CD4-positive, alpha-beta T cell treated with Interleukin-6 at 100 ng/mL for 8 hours (primary cell): ENCODE measurements at places on chromosomes 1 and 21.

- DNase-seq = no peak
These were observed 492.0 kb upstream of the VAMP3 start for GRCh38 chr1:7278827-7279765.

- no peak for DNase-seq
These were observed 84.6 kb downstream of the VPS13D start for GRCh38 chr1:12314333-12314903.

DNA sequence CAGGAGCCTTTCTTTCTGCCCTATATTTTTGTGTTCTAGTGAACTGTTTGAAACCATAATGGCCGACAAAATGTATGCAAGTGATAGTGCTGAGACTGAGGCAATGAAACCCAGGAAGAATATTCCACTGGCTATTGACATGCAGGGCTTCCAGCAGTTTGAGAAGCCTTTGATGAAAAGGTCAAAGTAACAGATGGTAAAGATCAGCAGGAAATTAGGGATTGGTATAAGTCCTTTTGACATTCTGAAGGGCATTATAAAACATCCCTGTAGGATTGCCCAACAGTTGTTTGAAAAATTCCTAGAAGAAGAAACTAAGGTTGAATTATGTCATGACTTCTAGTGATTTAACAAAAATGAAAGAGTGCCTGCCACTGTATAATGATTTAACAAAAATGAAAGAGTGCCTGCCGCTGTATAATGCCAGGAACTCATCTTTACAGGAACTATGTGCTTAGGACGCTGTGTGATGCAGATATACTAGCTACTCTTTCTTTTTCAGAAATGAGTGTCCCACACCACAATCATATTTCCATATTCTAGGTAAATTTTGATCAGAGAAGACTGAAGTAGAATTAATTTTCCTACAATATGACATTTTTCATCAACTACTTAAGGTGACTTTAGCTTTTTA, 283.9 kb upstream of the ST6GALNAC5 start:
- no peak for DNase-seq

DNA sequence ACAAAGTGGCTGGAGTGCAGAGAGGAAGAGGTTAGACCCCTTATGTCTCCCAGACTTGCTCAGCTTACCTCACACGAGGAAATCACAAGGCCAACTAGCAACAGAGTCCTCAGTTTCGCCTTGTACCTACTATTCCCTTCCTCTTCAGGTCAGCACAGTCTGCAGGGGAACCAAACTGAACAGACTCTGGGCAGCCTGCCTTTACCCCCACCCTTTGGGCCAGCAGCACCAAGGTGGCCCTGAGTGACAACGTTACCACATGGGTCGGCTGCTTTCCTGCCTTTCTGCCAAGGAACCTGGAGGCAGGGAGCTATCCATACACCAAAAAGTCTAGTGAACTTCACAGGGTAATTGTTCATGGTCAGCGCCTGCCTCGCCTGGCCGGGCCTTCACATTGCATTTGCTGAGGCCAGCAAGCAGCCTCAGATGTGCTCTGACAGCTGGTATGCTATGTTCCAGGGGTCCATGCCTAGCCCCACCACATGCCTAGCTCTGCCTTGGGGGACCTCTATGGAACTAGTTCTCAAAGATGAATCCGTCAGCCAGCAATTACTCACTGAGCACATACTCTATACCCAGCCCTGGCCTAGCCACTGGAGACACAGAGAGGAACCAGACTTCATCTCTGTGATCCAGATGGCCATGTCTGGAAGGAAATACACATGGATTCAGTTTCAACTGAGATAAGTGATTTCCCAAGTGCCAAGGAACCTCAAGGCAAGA, 69.6 kb downstream of the DMAP1 start:
- DNase-seq = no peak

DNA sequence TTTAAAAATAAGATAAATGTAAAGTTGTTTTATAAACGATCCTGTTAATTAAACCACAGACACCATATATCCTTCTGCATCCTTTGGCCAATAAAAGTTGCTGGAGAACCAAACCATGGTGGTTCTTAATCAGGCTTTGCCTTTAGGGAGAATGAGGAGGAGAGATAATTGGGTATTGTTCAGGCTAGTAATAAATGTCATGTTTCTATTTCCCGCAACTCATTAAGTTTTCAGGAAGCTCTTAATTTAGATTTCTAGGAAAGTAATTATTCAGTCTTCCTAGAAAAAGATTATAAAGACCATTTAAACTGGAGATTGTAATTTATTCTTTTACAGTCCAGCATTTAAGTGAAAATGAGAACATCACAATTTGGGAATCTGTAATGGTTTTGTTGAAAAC, 34.5 kb downstream of the RAB4A start:
- DNase-seq = no peak
